T follicular helper cell (primary cell): ENCODE measurements at places on chromosomes 16 and 17.

- DNase-seq, result no peak
Measured at GRCh38 chr16:54015147-54015546, 271.4 kb downstream of the IRX3 start.

DNA sequence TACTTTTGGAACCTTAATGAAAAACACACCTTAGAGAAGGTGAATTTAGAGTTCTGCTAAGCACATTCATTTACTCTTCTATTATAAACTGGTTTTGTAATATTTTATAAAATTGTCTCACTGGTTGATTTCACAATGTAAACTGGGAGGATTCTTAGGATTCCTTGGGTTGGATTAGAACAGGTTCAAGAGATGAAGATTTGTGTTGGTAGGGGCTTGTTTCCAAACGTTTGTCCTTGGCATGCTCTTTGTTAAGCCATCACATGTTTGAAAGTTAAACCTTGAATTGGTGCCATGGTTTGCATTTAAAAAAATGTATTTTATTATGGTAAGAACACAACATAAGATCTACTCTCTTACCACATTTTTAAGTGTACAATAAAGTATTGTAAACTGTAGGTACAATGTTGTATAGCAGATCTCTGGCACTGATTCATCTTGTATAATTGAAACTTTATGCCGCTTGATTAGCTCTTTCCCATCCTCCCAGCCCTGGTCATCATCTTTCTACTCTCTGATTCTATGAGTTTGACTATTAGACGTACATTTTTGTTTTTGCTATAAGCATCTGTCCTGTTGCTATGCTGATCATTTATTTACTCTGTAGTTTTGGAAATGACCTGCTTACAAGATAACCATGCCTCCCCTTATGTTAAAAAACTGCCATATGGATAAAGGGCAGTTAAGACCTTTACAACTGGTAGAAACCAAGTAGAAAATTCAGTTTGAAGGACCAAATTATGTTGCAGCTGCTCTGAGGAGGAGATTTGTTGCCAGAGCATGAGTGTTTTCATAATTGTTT lies 9.6 kb downstream of the FTO start:
- no peak for DNase-seq

GRCh38 chr16:67112591-67113399 lies 3.1 kb downstream of the PHAF1 start:
- no peak for DNase-seq

- peak; percentile 10 for DNase-seq
Measured at GRCh38 chr16:9092978-9093344, 1.5 kb downstream of the HAPSTR1 start.

DNA sequence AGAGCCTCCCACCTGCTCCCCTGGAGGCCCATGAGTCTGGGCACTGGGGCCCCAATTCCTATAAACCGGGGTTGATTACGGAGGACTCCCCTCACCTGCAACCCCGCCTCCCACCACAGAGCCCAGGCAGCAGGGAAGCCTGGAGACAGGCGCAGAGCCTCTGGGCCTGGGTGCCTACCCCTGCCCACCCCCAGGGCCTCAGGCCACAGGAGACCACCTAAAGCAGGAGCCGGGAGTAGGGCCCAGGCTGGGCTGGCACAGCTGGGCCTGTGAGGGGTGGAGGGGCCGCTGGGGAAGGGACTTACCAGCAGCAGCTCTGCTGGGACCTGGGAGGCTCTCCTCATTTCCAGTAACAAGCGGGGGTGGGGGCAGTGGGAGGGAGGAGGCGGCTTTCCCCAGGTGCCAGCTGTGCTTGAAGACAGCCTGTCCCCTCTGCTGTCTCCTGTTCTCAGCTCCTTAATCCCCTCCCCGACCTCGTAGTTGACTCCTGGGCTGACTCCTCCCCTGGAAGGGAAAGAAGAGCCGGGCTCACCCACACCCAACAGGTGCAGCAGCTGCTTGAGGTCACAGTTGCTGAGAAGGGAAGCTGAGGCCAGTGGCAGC lies 46.8 kb downstream of the TMEM235 start:
- no peak for DNase-seq
